Dorsolateral prefrontal cortex (tissue), 122 donors: ENCODE measurements at places on chromosomes 13 and 19.

DNA sequence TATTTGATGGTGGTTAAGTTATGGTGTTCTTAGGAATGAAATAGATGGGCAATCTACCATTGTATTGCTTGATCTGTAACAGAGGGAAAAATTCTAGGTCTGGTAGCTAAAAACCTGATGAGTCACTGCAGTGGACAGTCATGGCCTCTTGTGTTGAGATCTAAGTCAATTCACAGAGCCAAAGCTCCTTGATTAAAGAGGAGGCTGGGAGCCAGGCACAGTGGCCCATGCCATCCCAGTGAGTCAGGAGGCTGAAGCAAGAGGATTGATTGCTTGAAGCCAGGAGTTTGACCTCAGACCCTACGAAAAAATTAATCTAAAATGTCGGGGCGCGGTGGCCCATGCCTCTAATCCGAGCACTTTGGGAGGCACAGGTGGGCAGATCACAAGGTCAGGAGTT, 67.1 kb upstream of the KPNA3 start:
- no peak for DNase-seq

DNA sequence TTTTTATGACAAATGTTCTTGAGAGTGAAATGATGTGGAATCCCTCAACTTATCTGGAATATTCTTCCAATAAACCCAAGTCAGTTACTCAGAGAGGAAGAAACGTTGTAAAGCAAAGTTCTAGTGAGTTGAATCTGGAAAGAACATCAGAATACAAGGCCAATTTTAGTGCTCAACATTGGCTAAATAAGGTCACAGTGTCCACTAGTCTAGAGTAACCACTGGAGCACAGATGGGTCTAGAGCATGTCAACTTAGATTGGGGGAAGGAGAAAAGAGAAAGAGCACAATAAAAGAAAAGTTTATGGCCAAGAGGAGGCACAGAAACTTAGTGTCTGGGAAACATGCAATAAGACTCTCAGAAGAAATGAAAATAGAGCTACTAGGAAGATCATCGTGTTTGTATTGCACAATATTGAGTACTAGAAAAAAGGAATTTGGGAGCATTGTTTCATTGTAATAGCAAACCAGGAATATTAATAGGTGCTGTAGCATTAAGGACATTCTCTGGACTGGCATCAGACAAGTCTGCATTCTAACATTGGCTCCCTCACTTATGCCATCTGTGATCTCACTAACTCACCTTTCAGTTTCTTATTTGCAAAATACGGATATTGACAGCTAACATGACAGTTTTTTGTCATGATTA, 1318.5 kb downstream of the PCDH9 start:
- DNase-seq: no peak

GRCh38 chr13:60417734-60418133, 20.7 kb downstream of the TDRD3 start:
- DNase-seq: no peak

- DNase-seq: no peak
Measured at GRCh38 chr19:6125571-6125989, 9.9 kb upstream of the ACSBG2 start.
